ENCODE measurements at places on chromosomes 1 and 21.
A peak's percentile ranks its signal among the peaks of the same experiment; 100 is the strongest.

DNA sequence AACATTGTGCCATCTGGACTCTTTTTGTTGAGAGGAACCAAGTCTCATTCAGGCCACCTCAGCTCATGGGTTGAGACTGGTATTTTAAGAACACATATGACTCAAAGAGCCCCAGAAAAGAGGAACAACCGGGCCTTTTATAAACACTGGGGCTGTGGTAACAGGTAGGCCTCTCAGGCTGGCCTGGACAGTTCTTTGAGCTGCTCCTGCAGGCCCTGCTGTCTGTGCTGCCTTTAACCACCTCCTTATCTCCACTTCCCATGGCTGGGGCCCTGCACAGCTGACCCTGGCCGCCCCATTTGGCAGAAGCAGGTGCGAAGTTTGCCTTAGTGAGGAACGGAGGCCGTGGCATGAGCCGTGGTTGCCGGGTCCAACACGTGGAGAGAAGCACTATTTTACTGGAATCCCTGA, 163.3 kb downstream of the RHOU start:
- no peak for DNase-seq

- peak; percentile 28 for DNase-seq
Measured at GRCh38 chr1:185325413-185325812, 8.4 kb upstream of the IVNS1ABP start.

- no peak for DNase-seq
Measured at GRCh38 chr1:54112705-54113368, 40.0 kb downstream of the CDCP2 start.

DNA sequence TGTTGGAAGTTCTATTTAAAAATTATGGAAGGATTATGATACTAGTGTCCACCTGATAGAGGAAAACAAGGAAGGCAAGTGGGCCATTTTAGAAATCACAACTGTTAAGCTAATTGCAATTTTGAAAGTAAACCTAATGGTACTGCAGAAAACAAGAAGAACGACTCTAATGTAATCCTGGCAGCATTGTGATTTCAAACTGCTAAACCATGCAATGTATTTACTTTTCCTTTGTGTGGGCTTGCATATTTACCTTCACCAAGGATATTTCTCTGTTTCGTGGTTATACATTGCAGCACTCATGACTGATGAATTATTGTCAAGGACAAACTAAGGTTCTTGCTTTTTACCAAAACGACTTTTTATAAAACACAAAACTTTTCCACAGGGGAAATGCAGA, 88.1 kb downstream of the TM2D1 start:
- no peak for DNase-seq

- peak; percentile 62 for DNase-seq
Measured at GRCh38 chr1:216330262-216330661, 93.0 kb downstream of the USH2A start.

GRCh38 chr21:34881839-34882371, 167.2 kb downstream of the RUNX1 start:
- DNase-seq: peak; percentile 91

GRCh38 chr1:189336115-189337100, 1141.3 kb downstream of the BRINP3 start:
- DNase-seq: no peak

DNA sequence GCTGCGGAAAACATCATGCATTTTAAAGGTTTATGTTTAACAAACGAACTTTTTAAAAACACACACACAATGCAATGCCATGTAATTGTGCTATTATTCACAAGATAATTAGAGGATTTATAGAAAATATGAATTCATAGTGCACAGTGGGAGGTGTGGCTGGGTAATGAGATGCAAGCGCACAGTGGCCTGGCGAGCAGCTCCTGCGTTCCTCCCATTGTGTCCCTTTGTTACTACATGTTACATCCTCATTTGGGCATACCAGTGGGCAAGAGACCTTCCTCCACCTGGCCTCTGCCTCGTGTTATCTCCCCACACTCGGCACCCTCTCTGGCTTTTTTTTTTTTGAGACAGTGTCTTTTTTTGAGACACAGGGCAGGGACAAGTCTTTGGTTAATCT, 30.0 kb upstream of the TENT5B start:
- DNase-seq: no peak

DNA sequence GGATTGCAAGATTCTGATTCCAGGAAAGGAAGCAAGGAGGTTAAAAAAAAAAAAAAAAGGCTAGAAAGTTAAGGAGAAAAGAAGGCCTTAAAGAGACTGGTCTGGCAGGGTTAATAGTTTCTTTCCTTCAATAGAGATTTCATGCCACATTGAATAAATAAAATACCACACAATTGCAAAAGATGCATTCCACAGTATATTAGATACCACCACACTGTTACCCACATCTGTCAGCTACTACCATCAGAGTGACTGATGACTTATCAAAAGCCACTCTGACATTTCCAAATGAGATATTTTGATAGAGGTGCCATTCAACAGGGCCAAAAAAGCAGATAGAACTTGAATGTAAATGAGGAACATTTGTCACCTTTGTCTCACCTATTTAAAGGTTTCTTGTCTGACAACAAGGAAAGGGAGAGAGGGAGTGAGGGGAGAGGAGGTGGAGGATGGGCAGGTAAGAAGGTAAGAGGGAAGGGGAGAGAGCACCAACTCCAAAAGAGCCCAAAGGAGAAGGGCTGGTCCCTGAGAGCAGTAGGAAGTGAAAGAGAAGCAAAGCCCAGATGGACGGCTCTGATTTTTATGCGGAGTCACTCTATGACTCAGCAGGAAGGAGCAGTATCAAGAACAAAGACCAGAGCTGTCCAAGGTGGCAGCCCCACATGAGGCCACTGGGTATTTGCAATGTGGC, 38.3 kb downstream of the LRRN2 start:
- DNase-seq: peak; percentile 69

DNA sequence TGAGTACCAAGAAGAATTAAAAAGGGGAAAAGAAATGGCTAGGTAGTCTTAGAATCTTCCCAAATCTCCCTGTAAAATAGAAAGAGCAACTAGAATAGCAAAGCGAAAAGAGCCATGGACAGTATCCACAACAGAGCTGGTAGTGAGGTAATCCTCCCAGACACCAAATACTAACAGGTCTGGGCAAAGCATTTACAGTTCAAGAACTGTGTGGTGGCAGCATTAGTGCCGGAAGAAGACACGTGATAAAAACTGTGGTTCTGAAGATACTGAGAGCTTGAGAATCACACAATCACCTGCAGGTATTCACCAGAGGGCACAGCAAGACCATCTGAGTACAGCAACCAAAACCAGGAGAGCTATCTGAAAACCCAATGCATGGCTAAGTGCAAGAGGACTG, 31.8 kb upstream of the OLIG2 start:
- DNase-seq: no peak

GRCh38 chr1:206933333-206933945, 11.7 kb upstream of the FCMR start:
- DNase-seq: peak; percentile 29

DNA sequence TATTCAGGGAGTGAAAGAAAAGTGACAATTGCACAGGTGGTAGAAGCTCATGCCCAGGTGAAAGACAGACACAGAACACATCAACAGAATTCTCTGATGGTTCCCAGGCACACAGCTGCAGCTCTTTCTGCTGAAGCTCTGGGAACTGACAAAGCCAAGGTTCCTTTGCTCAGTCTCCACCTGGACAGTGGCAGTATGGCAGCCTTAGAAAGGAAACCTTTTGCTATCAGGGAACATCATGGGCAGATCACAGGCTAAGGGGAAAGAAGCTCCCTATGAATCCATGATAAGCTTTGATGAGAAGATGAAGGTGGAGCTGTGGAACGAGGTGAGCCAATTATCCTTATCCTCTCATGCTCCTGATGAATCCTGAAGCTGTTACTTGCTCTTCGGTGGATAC, 1.2 kb downstream of the SPRR2B start:
- no peak for DNase-seq

DNA sequence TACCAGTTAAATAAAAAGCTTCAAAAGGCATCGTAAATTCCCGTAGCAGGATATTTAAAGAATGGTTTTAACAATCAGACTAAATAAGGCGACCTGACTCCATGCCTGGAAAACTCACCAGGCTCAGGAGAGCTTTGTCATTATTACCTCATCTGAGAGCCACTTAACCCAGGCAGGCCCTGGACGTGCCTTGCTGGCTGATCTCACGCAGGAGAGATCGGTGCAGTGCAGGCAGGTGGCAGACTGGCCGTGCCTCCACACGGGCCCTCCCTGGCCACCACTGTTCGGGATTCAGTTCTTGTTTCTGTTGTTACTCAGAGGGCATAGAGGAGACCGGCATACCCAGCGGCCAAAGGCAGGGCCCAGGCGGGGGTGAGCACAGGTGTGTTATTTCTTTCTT, 6.4 kb downstream of the MT1HL1 start:
- DNase-seq: no peak

DNA sequence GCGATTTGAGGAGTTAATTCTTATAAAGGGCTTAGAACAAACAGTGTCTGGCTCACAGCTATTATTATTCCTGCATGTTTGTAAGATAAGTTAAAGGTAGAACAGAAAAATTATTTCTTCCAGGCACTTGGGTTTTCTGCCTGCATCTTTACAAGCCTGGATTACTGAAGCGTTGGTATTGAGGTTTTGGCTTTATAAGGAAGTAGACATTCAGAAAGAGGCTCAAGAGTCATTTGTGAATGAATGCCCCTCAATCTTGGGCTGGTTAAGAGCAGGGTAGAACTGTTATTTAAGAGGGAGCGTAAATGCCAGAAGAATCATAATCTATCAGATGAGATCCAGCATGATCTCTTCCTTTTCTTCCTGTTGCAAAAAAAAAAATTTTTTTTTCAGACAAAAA, 77.3 kb upstream of the ARID1A start:
- DNase-seq: no peak

DNA sequence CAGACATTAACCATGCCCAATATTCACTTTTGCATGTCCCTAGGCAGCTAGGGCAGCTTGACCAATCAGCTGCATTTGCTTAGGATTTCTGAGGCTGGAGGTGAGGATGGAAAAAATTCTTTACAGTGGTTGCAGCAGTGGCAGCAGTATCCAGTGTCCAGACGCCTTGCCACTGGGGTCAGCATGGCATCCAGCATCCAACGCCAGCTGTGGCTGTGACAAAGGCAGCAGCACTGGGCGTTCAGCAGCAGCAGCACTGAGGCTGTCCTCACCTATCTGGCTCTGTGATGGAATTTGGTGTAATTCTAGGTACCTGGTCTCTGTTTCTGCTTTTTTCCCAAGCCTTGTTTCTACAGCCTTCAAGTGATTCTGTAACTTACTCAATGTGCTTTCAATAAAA, 15.5 kb downstream of the RHBDL2 start:
- DNase-seq: no peak

- no peak for DNase-seq
Measured at GRCh38 chr1:57146100-57146499, 180.3 kb upstream of the C8B start.

GRCh38 chr1:235151033-235151432, 10.0 kb downstream of the RBM34 start:
- no peak for DNase-seq

- no peak for DNase-seq
Measured at GRCh38 chr1:92038695-92039346, 9.0 kb downstream of the EPHX4 start.

GRCh38 chr1:209790286-209791193, 6.2 kb upstream of the C1orf74 start:
- DNase-seq: peak; percentile 44

- DNase-seq: peak; percentile 76
Measured at GRCh38 chr1:51519865-51520699, 1.0 kb upstream of the EPS15 start.

DNA sequence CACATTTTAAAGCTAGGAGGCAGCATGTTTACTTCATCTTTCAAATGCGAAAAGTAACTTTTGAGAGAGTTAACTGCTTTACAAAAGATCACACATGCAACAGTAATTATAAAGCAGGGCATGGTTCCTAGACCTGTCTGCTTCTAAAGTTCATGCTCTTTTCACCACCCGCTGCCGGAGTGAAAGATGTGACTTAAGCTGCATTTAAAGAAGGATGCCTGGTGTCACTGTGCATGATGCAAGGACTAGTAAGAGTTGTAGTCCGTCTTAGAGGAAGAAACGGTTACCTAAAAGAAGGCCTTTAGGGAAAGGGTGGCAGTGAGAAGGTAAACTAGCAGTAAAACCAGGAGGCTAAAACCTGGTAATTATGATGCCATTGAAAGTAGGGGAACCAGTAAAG, 1689.1 kb downstream of the KCNT2 start:
- no peak for DNase-seq

GRCh38 chr21:34598931-34599400, 15.9 kb downstream of the RCAN1 start:
- peak; percentile 60 for DNase-seq

GRCh38 chr1:246162560-246162959, 344.5 kb downstream of the SMYD3 start:
- DNase-seq: no peak

DNA sequence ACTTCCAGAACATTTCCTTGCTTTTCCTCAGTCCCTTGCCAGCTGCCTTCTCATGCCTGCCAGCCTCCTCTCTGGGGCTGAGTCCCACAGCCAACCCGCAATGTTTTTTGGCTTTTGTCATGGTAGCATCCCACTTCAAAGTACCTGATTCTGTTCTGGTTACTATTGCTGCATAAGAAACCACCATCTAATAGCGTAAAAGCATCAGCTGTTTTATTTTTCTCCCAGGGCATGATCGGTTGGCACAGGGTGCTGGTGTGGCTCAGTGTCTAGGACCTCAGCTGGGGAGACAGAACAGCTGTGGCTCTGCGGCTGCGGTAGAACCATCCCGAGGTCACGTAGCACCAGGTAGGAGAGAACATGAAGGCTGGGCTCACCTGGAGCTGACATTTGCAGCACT, 8.9 kb upstream of the PRMT2 start:
- no peak for DNase-seq

GRCh38 chr1:100530880-100531487, 7.0 kb upstream of the GPR88 start:
- peak; percentile 10 for DNase-seq

GRCh38 chr1:154751690-154752089, 118.4 kb downstream of the KCNN3 start:
- DNase-seq: no peak

GRCh38 chr1:212583643-212584042, 24.9 kb upstream of the ATF3 start:
- DNase-seq: no peak

- DNase-seq: no peak
Measured at GRCh38 chr1:36086529-36087232, 2.0 kb upstream of the ADPRS start.

DNA sequence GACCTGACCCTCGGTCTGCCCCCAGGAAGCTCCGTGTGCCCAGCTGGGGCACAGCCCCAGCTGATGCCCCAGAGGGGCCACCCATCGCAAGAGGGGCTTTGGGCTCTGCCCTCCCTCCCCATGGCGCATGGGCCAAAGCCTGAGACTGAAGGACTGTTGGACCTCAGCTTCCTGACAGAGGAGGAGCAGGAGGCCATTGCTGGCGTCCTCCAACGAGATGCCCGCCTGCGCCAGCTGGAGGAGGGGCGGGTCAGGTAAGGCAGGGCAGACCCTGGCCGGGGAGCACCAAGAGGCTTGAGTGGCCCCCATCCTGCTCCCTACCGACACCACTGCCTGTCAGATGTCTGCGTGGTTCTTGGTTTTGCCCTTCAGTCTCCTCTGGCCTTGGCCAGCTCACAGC, 3.5 kb downstream of the SYTL1 start:
- DNase-seq: no peak

GRCh38 chr1:80827666-80828065, 973.1 kb upstream of the ADGRL2 start:
- no peak for DNase-seq

GRCh38 chr1:224433041-224433691, 1.4 kb downstream of the WDR26 start:
- DNase-seq: peak; percentile 28

- DNase-seq: no peak
Measured at GRCh38 chr21:38740090-38740489, 65.6 kb upstream of the ETS2 start.

GRCh38 chr1:76581712-76582111, 285.6 kb upstream of the ST6GALNAC5 start:
- no peak for DNase-seq
